Stimulated activated CD4-positive, alpha-beta T cell treated with anti-CD3 and anti-CD28 coated beads, TNF-alpha, amount 100 ng/mL, for 24 hours (primary cell): ENCODE measurements at places on chromosomes 12 and 14.

DNA sequence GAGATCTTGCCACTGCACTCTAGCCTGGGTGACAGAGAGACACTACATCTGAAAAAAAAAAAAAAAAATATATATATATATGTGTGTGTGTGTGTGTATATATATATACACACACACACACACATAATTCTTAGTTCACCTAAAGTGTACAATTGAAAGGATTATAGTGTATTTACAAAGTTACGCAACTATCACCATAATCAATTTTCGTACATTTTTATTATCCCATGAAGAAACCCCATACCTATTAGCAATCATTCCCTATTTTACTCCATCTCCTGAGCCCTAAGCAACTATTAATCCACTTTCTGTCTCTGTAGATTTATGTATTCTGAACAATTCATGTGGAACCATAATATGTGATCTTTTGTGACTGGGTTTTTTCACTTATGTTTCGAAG lies 4.4 kb downstream of the SRP54 start:
- DNase-seq: no peak

DNA sequence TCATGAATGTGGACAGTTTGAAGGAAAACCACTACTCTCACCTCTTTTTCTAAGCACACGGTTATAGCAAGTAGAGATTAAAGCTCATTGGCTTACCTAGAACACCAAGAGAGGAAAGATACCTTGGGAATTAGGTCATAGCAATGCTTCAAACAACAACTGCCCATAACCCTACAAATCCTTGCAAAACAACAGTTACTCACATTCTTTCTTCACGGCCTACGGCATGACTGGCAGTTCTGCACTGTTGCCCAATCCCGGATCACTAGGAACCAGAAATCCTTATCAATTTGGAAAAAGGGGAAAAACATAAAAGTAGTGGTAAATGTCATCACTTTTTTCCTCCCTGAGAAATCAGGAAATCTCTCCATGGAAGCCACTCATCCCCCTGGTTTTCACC lies 9.6 kb upstream of the ISM2 start:
- no peak for DNase-seq

DNA sequence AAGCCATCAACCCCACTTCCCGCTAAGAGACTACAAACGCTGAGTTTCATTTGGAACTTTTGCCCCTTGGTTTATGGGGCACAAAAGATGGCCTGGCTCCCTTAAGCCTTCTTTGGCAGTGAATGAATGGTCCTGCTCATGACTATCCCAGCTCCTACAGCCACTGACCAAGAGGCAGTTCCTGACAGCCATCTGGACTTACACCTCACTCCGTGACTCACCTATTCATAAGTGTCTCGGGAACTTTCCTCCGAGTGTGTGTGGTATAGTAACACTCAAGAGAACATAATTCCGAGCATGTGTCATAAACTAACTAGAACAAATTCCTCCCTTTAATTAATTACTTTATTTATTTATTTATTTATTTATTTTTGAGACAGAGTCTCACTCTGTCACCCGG lies 51.9 kb upstream of the NUDT4 start:
- DNase-seq: no peak

DNA sequence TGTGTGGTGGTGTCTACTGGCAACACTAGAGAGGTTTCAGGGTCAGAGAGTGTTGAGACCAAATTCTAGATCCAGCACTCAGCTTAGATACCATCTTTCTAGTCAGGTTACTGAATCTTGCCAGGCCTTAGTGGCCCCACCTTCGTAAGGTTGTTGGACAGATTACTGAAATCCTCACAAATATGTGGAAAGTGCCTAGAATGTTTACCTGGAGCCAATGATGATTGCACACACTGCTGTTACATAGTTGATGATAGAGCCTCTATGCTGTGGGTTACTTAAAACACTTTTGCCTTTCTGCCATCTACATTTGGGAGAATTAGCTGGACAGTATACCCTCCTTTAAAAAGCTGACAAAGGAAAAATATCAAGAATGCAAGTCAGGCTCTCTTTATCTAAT lies 33.2 kb downstream of the SRGAP1 start:
- no peak for DNase-seq

DNA sequence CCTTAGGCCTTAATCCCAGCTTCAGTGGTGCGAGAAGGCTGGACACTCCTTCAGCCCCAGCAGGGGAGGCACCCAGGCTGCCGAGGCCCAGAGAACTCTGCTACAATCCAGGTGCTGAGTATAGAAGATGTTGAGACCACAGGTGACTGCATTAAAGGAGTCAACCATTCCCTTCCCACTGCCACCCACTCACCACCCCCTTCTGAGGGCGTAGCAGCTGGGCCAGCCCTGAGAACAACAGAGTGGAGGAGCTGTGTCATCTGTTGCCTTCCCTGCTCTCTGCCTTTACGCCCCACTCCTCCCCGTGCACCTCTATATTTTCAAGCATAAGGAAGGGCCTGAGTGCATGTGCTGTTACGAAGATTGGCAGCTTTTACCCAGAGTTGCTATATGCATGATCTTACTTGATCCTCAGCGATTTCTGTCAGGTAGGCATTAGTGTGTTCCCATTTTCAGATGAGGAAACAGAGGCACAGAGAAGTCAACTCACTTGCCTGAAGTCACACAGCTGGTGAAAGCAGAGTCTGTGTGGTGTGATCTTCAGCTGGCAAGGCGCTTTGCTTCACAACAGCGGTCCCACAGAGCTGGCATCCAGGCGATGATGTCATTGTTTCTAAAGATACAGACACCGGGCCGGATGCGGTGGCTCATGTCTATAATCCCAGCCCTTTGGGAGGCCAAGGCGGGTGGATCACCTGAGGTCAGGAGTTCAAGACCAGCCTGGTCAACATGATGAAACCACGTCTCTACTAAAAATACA lies 46.7 kb downstream of the RIN3 start:
- no peak for DNase-seq

GRCh38 chr14:24086193-24086955 lies 7.7 kb upstream of the PCK2 start:
- DNase-seq: no peak

DNA sequence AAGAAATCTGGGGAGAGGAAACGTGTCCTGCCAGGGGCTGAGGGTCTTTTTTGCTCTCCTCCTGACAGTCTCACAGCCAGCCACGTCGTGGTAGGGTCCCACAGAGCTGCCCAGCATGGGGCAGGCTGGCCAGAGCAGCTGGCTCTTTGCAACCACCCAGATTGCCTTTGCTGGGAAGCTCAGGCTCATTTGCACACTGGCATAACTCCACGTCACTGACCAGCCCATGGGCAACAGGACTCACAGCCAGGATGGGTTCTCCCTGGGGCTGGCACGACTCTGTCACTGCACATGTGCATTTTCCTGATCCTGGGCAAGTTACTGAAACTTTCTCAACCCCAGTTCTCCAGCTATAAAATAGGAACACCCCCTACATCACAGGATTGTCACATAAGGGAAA lies 242.2 kb downstream of the DPF3 start:
- no peak for DNase-seq

DNA sequence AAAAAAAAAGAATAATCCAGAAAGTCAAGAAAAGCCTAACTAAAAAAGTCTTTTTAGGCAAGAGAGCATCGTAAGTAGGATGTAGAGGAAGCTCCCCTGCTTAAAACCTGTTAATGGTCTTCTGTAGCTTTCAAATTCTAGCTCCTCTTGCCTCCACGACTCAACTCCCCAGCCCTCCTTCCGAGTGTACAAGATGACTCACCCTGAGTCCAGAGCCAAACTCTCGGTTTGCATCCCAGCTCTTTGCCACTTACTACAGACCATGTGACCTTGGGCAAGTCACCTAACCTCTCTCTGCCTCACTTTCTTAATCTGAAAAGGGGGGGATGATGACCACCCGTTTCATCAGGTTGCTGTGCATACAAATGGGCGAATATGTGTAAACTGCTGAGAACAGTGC lies 460.4 kb downstream of the DPF3 start:
- DNase-seq: no peak

DNA sequence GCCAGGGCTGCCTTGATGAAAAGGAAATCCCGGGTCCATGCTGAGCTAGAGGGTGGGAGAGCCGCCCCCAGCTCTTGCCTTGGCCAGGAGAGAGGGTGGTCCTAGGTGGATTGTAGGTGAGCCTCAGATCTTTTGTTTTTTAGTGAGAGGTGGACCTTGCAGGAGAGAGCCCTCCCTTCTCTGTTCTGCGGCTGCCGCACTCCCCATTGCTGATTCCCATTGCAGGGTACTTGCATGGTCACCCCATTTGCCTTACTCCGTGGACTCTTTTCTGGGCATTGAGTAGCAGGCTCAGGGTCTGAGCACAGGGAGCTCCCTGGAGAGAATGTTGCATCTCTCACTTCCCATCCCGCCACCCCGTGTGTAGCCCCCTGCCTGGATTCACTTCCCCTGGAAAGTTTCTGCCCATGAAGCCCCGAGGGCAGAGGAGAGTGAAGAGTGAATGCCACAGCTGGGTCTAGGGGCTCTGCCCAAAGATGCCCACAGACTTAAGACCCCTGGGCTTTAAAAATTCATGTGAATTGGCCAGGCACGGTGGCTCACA lies 10.2 kb downstream of the VASH1 start:
- no peak for DNase-seq

GRCh38 chr12:82279536-82280058 lies 78.6 kb downstream of the CCDC59 start:
- no peak for DNase-seq

- no peak for DNase-seq
Observed at GRCh38 chr14:55043528-55043927, 7.9 kb upstream of the MAPK1IP1L start.

DNA sequence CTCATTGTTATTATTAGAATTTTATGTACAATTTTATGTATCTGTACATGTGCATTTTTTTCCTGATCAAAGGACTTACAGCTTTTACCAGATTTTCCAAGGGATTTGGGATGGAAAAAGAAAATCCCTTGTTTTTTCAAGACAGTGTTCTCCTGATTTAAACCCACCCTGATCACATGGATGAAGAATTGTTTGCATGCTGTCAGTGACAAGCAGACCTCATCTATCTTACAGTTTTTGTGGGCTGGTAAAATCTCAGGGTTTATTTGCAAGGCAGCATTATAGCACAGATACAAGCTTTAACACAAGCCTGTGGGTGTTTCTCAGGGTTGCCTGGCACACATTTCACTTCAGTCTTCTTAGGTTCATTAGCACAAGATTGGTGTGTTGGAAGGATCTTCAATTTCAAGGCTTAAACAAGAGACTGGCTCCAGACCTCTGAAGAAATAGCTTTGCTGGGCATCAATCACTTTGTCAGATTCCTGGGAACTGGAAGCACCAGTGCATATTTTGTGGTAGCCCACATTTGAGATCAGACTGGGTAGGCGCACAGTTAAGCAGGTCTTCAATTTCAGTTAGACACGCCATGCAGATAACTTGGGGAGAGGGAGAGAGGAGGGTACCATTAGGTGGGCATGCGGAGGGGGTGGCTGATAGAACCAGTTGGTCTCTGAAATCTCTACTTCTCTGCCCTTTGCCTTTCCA lies 118.0 kb downstream of the TBX5 start:
- no peak for DNase-seq

DNA sequence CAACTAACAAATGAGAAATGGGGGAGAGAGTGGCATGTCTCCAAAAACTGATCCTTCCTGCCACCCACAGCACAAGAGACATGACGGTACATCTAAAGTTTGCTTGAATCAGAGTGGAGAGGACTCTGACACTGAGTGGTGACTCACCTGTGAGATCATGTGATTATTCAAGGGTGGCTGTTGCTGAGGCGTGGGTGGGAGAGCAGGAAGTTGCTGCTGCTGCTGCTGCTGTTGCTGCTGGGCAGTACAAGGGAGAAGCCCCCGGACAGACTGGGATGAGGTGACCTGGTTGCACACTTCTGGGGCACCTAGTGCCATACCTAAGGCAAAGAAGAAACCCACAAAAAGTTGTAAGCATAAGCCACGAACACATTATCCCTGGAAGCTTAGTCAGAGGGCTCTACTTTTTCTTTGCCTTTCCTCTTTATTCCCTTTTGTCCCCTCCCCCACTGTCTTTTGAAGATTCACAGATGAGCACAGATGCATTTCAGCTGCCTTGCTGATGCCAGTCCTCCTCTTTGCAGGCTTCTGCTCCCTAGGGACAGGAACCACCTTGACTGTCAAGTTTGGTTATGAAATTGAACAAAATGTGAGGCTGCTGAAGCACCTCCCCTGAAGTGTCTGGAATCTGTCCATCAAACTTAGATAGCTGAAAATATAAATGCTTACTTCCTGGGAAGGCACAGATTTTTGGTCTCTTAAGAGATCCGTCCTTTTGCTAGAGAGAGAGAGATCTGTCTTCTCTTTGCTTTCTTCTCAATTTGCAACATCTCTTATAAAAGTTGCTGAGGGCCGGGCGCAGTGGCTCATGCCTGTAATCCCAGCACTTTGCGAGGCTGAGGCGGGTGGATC lies 29.4 kb upstream of the STAC3 start:
- peak; percentile 71 for DNase-seq

DNA sequence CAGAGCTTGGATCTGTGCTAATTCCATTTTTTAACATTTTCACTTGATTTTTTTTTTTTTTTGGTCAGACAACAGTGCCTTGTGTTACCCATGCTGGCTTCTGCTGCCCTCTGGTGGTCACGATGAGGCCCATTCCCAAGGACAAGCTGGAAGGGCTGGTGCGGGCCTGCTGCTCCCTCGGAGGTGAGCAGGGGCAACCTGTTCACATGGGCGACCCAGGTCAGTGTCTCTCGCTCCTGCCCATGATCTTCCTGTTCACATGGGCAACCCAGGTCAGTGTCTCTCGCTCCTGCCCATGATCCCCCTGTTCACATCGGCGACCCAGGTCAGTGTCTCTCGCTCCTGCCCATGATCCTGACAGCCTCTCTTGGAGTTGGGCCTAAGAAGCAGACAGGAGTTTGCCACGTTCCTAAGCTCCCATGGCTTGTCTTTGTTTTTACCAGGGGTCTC lies 59.4 kb downstream of the DGLUCY start:
- peak; percentile 80 for DNase-seq

DNA sequence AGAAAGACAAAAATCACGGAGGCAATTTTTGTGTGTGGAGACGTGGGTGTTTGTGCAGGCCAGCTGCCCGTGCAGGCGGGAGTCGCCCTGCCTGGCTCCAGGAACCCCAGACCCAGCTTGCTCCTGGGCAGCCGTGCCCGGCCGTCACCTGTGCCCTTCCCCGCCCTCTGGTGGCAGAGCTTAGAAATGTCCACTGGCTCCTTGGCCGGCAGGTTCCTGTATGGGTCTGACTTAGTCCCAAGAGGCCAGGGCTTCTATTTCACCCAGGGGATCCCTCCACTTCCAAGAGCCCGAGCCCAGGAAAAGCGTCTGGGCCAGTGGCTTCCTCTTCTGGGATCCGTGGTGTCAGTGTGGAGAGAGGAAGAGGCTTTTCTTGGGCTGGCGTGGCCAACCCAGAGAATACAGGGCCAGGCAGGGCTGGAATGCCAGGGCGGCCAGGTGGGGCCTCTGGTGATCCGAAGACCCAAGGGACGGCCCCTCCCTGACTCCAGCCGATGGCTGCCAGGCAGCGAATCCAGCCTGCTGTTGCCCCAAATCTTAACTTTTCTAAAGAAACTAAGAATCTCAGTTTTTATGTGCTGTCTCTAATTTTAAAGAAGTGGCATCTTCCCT lies 120.9 kb downstream of the TMEM132C start:
- peak; percentile 5 for DNase-seq

GRCh38 chr12:94260017-94260416 lies 111.6 kb downstream of the PLXNC1 start:
- DNase-seq: no peak

- DNase-seq: no peak
Observed at GRCh38 chr12:30990316-30990715, 63.8 kb downstream of the TSPAN11 start.
